ENCODE measurements at places on chromosomes 1 and 21.

DNA sequence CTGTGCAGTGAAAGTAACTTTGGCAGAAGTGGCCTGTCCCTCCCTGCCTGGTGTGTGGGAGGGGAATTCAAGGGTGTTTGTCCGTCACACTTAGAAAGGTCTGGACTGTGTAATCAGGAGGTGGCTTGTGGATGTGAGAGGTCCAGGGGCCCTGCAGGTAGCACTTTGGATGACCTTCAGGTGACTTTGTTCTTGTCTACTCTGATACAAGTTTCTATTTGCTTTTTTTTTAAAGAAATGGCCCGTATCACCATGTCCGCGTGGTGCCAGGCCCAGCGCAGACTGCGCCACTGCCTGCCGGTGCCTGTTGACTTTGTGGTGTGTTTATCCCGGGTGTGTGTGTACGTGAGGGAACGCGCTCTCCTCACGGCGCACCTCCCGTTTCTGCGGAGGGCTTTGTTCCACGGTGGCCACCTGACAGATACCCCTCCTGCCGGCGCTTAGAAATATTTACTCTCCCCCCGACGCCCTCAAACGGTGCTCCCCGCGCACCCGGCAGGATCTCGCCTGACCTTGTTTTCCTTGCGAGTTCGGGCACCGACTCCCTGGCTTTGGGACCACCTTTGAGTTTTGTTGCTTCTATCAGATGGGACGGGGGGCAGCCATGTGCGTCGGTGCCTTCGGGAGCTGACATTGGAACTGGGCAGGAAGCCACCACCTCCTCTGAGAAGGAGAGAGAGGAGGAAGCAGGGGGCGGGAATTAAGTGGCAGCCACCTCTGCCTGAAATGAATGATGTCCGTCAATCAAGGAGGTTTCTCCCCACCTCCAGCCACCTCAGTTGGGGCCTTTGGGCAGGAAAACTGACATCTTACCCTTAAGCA lies 119.4 kb downstream of the PRDM16 start:
- DNase-seq = no peak

DNA sequence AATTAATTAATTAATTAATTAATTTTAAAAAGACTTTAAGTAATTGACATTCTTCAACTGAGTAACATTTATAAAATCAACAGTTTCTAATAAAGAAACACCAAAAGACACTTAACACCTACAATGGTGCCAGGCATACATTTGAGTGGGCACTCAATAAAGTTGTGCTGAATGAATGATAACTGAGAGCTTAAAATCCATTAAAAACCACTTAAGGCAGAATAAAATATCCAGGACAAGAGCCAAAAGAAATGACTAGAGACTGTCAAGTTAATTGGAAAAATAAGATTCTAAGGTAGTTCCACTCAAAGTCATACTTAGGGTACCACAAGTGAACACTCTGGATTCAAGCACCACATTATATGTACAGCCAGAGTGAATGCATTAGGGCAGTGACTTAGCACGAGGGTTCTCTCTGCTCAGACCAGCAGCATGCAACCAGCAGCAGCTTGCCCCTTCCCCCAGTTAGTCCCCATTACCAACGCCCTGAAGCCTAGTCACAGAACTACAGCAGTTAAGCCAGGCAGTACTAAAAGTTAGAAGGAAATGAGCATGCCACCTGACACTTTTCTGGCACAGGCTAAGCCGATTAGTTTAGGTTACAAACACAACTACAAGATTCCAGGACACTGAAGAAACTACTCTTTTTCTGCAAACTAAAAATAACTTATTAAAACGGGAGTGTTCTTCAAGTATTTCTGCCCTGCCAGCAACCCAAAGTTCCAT lies 46.5 kb downstream of the LUZP1 start:
- no peak for DNase-seq

GRCh38 chr1:81912383-81912782 lies 111.6 kb downstream of the ADGRL2 start:
- DNase-seq = peak; percentile 31

- no peak for DNase-seq
Observed at GRCh38 chr1:99727575-99728185, 38.8 kb downstream of the FRRS1 start.

- DNase-seq = no peak
Observed at GRCh38 chr1:70358921-70359564, 4.5 kb upstream of the ANKRD13C start.

DNA sequence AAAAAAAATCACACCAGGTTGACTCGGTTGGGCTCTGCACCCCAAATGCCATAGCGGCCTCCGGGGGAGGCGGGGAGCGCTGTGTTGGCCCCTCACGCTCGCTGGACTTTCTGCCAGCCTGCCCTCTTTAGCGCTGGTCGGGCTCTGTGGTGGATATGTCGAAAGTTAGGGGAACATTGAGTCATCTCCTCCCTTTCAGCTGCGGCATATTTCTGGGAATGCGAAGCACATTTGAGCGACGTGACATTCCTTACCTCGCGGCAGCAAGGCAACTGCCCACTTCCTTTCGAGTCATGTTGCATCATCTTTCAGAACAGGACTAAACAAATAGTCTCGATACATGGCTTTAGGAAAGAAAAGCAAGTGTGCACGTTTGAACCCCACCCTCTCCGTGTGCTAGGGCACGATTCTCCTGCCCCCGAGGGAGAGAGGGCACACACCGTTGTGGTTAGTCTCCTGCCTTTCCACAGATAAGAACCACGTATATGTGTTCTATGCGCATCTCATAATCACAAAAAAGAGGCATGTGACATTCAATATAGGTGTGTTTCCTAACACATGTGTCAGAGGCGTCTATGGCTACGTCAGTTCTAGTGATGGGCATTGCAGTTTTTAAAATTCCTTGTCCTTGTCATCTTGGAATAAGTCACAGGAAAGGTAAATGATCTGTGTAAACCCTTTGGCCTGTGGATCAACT lies 105.9 kb upstream of the SLC45A1 start:
- DNase-seq = no peak

DNA sequence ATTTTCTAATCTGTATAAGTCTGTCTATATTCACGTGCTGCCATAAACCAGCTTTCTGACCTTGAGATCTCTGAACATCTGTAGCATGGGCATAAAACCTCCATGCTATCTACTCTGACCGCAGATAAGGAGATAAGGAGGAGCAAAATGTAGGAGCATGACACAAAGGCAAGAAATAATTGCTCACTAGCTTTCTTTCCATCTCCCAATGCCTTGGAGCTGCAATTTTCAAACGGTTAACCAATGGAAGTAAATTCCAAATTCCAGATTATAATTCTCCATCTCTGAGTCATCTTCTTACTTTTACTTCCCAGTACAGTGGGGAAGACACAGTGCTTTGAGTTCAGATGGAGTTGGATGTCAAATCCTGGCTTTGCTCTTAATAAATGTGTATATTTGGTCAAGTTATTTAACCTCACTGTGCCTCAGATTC lies 41.6 kb downstream of the CD58 start:
- DNase-seq = no peak

- DNase-seq = no peak
Observed at GRCh38 chr1:214327514-214327913, 46.6 kb downstream of the SMYD2 start.

DNA sequence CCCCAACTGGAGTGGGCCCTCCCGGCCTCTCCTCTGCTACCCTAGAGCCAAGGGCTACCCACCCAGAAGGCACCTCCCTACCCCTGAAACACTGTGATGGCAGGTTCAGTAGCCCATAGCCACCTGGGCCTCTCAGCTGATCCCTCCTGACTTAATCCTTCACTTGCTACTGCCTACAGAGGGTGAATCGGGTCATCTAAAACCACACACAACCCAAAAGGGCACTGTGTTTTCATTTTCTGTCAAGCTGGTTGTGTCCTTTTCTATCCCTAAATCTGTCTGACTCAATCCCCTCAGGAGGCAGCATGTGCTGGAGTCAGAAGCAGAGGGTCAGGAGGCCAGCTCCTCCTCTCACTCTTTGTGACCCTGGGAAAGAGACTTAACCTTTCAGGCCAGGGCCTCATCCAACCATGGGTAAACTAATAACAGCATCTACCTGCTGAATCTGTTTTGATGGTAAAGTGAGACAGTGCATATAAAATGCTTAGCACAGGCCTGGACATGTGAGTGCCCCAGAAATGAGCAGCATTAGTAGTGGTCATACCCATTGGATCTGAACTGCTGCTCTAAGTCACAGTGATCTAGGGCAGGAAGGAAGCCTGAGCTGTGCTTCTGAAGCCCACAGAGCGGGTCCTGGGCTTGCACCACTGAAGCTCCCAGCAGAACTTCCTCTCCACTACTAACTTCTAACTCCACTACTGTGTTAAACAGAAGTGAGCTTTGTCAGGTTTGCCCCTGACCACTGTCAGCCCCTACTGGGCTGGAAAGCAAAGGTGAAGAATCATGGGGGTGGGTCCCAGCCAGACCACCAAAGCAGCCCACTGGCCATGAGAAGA lies 11.0 kb downstream of the PMVK start:
- DNase-seq = no peak

DNA sequence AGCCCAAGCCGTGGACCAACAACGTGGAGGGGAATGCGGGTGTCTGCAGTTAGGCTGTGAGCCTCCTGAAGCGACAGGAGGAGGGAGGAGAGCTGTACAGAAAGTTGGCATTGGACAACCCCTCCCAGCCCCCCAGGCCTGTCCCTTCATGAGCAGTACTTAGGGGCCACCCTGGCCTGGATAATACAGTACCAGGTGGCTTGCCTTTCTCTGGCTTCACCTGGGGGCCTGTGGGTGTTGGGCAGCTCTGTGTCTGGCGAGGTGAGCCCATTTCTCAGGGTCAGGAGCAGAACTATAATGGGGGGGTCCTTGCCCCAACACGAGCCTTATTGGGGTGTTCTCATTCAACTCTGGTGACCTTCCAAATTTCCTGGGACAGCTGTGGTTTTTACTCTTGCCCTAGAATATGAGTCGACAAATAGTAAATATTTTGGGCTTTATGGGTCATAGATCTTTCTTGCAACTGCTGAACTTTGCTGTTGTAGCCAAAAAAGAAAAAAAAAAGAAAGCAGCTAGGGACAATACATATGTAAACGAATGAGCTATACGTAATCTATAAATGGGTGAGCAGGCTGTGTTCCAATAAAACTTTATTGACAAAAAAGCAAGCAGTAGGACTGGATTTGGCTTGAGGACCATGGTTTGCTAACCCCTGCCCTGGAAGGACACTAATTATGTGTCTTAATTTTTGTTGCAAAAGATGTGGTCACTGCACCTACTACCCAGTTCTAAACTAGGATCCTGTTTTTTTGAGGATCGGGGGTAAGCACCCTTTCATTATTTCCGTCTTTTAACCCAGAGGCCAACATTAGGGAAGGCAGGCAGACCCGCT lies 11.4 kb downstream of the COQ8A start:
- DNase-seq = no peak

- no peak for DNase-seq
Observed at GRCh38 chr1:167077128-167077867, 12.9 kb downstream of the GPA33 start.

DNA sequence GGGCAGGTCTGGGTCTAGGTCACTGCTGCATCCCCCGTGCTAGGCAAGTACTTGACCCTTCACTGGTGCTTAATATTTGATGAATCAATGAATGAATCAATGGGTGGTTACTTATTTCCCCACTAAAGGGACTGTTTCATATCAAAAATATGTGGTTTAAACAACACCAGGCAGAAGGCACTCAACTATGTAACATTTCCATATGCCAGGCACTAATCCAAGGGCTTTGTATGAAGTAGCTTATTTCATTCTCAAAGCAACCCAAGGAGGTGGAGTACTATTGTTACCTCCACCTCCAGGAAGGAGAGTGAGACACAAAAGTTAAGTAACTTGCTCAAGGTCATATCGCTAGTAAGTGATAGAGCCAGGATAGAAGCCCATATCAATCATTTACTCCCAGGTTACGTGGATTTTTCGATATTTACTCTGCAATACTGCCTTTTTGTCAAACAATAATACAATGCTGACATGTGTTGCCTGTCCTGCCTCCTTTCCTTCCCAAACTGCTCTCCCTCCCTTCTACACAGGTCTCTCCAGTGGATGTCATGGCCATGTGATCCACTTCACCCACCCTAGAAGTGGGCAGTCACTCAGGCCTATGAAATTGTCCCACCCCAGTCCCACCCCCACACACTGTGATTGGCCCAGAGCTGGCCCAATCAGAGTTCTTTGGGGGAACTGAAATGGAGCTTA lies 142.8 kb downstream of the ETS2 start:
- DNase-seq = no peak

DNA sequence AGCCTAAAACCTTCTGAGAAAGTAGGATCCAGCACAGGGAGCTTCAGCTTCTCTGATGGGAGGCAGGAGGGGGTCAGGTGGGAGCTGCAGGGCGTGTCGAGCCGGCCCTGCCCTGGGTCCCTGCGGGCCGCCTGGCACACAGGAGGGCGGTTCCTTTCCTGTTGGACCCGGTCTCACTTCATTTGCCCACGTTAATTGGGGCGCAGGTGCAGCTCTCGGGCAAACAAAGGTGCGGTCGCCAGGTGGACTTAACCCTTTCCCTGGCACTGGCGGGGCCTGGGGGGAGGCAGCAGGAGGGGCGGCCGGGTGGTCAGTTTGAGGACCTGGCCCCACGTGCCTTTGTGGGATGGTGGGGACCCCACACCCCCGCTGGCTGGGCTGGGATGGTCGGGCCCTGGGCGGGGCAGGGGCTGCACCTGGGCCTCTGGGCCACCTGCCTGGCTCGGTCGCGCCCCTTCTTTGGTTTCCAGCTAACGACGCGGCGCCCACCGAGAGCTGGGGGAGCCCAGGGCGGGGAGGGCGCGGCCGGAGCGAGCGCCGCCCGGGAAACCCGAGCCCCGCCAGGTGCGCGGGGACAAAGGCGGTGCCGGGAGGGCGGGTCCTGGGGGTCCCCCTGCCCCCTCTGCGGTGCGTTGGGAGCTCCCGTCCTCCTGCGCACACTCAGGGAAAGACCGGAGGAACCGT lies 20.8 kb upstream of the C1orf159 start:
- no peak for DNase-seq

DNA sequence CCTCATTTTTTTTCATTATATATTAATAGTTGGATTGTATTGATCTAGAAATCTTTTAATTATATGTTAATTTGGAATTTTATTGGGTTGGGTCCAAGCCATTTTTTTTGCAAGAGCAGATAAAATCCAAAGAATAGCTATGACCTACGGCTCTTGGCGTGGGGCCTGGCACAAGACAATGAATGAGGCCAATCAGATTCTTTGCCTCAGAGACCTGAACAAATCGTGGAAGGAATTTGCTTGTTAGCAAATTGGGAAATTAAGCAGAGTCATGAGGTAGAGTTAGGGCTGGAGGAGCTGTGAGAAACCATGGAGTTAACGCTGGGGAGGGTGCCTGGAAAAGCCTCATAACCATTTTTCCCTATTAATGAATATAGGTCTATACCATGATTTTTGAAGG lies 40.1 kb downstream of the CAMSAP2 start:
- no peak for DNase-seq

GRCh38 chr1:212440419-212440818 lies 7.7 kb downstream of the NENF start:
- no peak for DNase-seq

GRCh38 chr1:90154711-90155110 lies 159.8 kb downstream of the ZNF326 start:
- DNase-seq = no peak

GRCh38 chr1:156574039-156574633 lies 1.8 kb upstream of the IQGAP3 start:
- DNase-seq = no peak

DNA sequence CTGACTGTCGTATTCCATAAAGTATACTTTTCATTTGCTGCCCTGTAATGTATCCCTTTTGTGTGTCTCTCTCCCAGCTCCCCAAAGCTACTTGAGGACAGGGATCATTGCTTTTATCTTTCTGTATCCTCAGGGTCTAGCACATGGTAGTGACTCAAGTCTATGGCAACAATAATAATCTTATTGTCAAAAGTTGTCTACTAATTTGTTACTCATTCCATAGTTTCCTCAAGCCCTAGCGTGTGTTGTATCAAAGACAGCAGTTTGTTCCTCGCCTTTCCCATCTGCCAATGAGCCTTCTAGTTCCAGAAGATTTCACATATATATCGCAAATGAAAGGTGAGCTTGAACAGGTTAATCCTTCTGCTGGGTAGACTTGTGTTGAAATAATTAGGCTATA lies 9.8 kb upstream of the SLC30A1 start:
- no peak for DNase-seq
